ENCODE measurements at places on chromosomes 7 and 10.

- no peak for DNase-seq
Measured at GRCh38 chr7:70098133-70098561, 499.9 kb downstream of the AUTS2 start.

GRCh38 chr10:96211764-96212163, 59.6 kb downstream of the BLNK start:
- no peak for DNase-seq

GRCh38 chr7:119197877-119198527, 973.5 kb downstream of the ANKRD7 start:
- DNase-seq: peak; percentile 81

GRCh38 chr10:29811751-29812427, 177.1 kb upstream of the SVIL start:
- DNase-seq: peak; percentile 47

DNA sequence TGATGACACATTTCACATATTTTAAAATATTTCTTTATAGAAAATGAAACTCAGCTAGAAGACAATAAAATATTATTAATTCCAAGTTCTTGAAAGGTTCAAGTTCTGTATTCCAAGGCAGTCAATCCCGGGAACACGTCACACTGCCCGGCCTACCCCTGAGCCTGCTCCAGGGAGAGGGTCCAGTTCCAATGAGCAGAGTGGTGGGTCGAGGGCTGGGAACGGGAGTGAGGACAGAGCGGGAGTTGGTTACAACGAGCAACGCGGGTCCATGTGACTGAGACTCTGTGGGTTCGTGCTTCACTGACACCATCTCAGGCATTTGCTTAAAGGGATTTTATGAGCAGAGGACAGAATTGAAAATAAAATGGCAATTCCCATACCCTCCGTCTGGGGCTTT, 209.4 kb downstream of the TCERG1L start:
- DNase-seq: no peak

DNA sequence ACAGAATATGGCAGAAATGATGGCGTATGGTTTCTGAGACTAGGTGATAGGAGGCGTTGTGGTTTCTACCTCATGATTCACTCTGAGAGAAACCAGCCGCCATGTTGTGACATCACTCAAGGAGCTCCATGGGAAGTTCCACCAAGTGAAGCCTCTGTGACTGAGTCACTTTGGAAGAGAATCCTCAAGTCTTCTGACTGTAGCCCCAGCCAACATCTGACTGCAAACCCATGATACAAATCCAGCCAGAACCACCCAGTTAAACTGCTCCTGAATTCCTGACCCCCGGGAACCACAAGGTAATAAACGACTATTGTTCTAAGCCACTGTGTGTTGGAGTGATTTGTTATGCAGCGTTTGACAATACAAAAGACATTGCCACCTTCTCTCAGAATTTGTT, 91.1 kb upstream of the CARD11 start:
- no peak for DNase-seq

DNA sequence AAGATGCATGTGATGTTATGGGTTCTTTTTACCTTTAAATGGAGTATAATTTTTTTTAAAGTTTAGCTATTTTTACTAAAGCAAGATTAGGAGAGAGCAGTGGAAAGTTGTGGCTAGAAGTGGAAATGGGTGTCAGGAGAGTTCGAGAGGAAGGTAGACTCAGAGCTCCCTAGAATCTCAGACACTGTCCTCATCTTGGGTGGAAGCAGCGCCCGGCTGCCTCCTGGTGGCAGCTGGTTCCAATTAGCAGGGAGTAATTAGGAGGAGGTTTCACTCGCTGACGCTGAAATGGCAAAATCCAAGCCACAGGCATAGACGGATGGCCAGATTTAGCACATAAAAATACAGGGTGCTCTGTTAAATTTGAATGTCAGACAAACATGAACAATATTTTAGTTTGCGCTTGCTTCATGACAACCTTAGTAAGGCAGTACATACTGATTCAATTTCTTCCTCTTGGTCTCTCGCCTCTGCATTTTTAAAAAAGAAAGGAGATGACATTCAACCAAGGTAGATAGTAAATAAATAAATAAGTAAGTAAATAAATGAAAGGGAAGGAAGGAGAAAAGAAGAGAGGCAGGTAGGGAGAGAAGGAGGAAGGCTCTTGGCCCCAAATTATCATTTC, 58.5 kb downstream of the LGI1 start:
- DNase-seq: peak; percentile 85

GRCh38 chr7:105640956-105641810, 59.9 kb upstream of the EFCAB10 start:
- DNase-seq: no peak
